ENCODE measurements at places on chromosomes 3 and 15.

- no peak for DNase-seq
Observed at GRCh38 chr3:43086460-43087165, 19.3 kb downstream of the POMGNT2 start.

- DNase-seq, result no peak
Observed at GRCh38 chr15:100941536-100941935, 22.4 kb downstream of the LRRK1 start.

DNA sequence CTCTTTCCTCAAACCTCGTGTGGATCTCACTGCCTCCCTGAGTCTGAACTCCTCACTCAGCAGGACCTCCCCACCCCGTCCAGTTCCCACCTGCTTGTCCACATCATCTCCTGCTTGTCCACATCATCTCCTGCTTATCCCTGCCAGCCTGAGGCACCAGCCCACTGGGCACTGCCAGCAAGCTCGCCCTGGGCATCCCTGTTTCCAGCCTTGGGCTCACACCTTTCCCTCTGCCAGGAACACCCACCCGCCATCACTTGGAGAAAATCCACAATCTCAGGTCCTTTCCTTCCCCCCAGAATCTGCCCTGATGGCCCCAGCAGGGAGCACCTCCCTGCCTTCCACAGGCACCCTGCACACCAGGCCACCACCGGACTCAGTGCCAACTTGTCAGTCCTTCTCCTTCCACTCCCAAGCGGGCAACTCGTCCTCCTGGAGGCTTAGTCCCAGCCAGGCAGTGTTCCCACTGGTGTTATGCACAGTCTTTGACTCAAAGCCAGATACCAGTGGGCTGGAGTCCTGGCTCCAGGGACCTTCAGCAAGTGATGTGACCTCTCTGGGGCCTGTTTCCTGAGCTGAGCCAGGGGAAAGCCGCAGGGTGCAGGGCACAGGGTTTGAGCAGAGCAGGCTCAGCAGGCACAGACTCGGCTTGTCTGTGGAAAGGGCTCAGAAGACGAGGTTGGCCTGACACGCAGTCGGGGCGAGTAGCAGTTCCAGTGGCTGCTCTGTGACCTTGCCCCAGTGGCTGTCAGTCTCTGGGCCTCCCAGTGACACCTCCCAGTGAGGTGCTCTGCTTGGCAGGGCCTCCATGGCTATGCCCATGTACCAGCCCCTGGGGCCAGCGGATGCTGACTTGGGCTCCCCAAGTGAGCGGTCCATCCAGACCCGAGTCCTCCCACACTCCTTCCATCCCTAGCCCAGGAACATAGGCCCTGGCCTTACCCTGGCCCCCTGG lies 9.5 kb upstream of the MESP2 start:
- no peak for DNase-seq

- DNase-seq, result no peak
Observed at GRCh38 chr3:189202583-189202982, 30.8 kb downstream of the TPRG1 start.

DNA sequence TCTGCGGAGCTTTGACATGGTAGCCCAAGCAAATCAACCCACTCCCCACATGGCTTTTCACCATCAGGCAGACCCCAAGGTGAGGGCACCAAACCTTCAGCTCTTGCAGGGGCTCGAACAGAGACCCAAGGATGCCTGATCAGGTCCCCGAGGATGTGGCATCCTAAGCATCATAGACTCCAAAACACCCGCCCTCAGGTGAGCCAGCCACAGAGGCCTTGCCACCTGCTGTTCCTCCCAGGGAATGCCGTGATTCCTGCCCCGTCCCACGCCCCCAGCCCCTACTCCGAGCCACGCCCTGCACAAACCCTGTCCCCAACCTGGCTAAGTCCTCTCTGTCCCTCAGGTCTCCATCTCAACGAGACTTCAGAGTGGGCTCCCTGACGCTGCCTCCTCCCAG lies 34.7 kb upstream of the SLC41A3 start:
- DNase-seq, result no peak

GRCh38 chr3:94349310-94349878 lies 286.5 kb downstream of the NSUN3 start:
- DNase-seq, result no peak

- DNase-seq, result no peak
Observed at GRCh38 chr3:89079944-89080343, 27.5 kb upstream of the EPHA3 start.

- no peak for DNase-seq
Observed at GRCh38 chr3:28934126-28934813, 346.6 kb upstream of the RBMS3 start.
